ENCODE measurements at places on chromosomes 5 and 9.

DNA sequence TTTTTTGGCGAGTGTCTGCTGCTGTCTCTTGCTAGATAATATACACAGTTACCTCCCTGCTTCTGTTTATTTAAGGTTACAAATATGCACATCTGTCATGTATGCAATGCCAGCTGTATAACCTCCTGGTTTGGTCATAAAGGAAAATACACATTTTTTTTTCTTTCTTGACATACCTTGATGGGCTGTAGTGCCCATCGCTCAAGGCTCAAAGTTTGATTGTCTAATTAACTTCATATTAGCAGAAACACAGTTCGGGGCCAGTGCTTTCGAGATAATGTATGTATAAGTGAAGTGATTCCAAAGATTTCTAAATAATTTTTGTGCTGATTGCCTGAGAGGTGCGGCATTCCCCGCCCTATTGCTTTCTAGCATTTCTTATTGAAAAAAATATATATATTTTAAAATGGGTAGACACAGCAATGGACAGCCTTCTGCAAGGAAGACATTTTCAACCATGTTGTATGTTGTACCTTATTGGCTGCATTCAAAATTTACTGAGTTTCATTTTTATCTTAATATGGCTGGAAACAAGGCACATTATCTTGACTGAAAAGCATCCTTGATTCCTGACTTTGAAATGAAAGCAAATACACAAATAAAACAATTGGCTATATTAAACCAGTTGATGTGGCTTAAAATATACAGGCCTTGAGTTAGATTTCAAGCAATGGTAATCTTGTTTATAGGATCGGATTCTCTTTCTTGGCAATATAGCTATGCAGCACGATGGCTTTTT lies 206.2 kb downstream of the MEF2C start:
- DNase-seq: no peak

DNA sequence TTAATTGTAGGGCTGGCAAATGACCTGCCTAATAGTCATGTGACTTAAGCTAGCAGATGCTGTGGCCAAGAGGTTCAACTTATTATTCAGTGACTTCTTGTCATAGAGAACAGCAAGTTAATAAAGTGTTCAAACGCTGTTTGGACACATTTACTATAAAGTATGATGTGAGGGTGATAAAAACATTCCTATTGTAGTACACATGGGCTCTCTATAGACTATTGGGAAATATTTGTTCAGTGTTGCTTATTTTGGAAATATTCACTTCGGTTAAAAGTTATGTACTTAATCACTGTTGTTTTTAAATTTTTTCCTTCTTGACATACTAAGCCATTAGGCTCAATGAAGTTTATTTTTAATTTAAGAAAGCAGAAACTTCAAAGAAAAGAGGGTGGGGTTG lies 345.0 kb downstream of the NNT start:
- peak; percentile 45 for DNase-seq

GRCh38 chr9:14769230-14769571 lies 46.7 kb upstream of the CER1 start:
- DNase-seq: peak; percentile 15

- no peak for DNase-seq
Measured at GRCh38 chr9:127611603-127611898, 526 bp upstream of the STXBP1 start.

- no peak for DNase-seq
Measured at GRCh38 chr9:88781628-88782391, 209.5 kb upstream of the S1PR3 start.

GRCh38 chr9:27433631-27434325 lies 90.3 kb upstream of the IFNK start:
- no peak for DNase-seq

- peak; percentile 25 for DNase-seq
Measured at GRCh38 chr9:3976865-3977613, 322.8 kb downstream of the GLIS3 start.

GRCh38 chr5:115809946-115810345 lies 6.5 kb downstream of the CDO1 start:
- DNase-seq: no peak

GRCh38 chr5:140642718-140643117 lies 3.5 kb downstream of the TMCO6 start:
- DNase-seq: peak; percentile 95

GRCh38 chr9:16598316-16598715 lies 272.2 kb downstream of the BNC2 start:
- DNase-seq: no peak

DNA sequence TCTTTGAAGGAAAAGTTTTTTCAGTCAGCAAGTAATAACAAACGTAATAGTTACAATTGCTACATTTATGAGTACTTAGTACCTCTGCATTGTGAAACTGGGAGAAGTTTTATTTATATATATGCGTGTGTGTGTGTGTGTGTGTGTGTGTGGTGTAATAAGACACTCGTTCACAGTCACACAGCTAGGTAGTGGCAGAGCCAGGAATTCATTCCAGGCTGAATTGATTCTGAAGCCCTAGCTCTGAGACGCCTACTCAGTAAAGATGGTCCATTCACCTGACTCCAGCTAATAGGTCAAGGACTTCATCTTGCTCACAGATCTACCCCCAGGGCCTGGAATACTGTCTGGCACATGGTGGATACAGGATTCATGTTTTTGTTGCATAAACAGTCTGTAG lies 13.6 kb upstream of the CAST start:
- peak; percentile 82 for DNase-seq

DNA sequence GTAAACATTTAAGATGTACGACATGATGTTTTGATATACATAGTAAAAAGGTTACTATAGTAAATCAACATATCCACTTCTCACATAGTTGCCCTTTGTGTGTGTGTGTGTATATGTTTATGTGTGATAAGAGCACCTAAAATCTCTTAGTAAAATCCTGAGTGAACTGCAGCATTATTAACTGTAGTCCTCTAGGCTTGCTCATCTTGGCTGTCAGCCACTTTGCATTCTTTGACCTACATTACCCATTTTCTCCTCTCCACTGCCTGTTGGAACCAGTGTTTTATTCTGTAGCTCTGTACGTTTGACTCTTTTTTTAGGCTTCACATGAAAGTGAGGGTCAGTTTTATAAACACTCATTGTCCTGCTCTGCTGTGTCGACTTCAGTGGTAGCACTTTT lies 24.4 kb downstream of the C5orf22 start:
- no peak for DNase-seq

- DNase-seq: no peak
Measured at GRCh38 chr9:136044207-136044970, 50.7 kb downstream of the NACC2 start.

- no peak for DNase-seq
Measured at GRCh38 chr5:175501759-175502158, 23.4 kb downstream of the SFXN1 start.

Measured in AG10803 (cell line).